ENCODE measurements at places on chromosomes 3 and 15. TPM values are rescaled to one million over a fixed set of nuclear protein-coding genes. Genes with fewer than 3 reads are reported as not detected.

DNA sequence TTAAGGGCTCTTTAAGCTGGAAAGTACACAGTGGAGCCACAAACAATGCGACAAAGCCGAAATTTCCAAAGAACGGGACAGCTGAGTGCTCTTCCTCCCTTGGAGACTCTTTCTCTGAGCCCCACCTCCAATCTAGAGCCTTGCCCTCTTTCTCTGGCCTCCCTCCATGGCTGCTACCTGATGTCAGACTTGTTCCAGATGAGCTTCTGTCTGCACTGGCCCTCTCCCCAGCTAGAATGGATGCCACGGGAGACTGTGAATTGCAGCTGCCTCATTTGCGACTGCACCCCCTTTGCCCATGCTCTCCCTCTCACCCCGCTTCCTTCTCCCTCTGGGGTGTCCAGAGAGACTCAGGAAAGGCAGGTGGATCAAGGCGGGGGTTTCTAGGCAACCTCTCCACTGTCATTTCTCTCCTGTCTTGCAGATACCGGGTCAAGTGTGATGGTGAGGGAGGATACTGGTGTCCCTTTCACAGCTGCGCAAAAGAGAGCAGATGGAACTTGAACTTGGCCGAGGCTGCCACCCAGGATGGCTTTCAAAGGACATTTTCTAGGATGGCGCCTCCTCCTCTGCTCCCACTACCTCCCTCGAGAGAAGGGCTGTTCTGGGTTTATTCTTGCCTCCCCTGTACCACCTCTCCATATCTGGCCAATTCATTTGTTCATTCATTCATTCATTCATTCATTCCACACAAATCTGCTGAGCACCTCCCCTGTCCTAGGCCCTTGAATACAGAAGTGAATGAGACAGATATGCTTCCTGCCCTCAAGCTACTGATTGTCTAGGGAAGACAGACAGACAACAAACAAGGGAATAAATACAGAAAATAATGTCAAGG, 12.8 kb downstream of the ATP2B2 start:
- DNase-seq, result no peak

- peak; percentile 43 for DNase-seq
These were observed 42.9 kb downstream of the PLCH1 start for GRCh38 chr3:155701882-155702465.

GRCh38 chr3:52237006-52237656, 1.8 kb downstream of the TWF2 start:
- DNase-seq, result no peak

DNA sequence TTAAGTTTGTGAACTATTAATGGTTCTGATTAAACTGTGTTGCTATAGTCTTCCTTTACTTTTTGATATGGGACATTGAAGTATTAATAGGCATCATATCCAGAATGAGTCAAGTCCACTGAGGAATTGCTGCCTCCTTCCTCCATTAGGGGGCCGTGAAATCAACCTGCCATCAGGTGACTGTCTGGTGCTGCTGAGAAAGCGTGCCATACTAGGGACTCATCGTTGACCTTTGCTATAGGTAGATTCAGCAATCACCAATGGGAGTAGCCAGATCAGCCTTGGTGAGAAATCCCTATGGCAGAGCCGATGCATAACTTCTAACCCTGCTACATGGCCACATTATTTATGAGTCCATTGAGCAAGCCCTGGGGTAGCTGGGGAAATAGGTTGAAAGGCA, 30.1 kb upstream of the SLC28A2 start:
- DNase-seq, result no peak

DNA sequence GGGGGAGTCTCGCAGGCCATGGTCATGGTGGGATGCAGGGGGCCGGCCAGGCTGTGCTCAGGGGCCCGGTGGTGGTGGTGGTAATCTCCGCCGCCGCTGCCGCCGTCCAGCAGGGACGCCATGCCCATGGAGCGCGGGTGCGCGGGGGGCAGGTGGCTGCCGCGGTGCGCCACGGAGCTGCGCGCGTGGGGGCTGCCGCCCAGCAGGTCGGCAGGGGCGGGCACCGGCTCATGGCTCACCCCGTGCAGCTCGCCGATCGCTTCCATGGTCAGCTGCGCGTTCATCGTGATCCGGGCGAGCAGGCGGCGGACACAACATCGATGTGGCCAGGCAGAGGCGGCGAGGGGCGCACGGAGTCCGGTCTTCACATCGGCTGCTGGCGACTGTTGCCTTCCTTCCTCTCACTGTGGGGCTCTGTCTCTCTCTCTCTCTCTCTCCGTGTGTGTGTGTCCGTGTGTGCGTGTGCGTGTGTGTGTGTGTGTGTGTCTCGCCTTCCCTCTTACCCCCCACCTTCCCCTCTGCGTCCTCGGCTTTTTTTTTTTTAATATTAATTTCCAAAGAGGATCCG, 451 bp downstream of the ONECUT1 start:
- DNase-seq, result peak; percentile 67

- DNase-seq, result no peak
These were observed 21.6 kb upstream of the SLC6A20 start for GRCh38 chr3:45817831-45818522.

GRCh38 chr3:120181632-120182031, 87.4 kb upstream of the GSK3B start:
- DNase-seq, result no peak

DNA sequence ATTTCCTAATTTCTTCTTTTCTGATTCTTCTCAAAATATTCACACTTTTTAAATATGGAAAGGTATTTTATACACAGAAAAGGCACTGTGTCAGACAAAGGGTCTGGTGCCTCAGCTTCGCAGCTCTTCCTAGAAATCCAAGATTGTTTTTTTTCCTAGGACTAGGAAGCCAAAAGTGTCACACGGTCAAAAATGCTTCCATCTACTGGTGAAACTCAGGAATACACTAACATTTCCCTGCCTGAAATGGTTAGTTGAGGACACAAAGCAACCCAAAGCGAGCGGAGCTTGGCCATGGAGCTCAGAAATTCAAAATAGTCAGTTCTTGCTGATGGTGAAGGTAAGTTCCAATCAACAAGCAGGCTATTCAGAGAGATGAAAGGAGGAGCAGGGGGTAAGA, 426.5 kb upstream of the RASGRP1 start:
- peak; percentile 36 for DNase-seq

DNA sequence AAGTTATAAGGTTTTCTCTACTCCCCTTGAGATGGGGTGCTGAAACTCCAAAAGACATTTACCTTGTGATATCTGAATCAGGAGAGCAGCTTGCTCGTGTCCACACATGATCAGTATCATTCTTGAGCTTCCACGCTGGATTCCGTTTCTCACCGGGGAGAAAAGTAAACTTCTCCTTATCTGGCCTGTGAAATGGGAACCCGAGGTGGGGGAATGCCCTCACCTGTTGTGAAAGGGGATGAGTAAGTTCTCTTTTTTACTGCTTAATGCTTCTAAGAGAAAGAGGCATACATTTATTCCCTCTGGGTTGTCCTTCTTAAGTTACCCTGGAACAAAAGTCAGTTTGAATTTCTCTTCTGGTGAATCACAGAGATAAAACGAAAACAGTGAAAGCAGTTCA, 440.5 kb upstream of the ADAMTS9 start:
- no peak for DNase-seq

- DNase-seq, result no peak
These were observed 631.5 kb upstream of the NR2F2 start for GRCh38 chr15:95698951-95699350.

DNA sequence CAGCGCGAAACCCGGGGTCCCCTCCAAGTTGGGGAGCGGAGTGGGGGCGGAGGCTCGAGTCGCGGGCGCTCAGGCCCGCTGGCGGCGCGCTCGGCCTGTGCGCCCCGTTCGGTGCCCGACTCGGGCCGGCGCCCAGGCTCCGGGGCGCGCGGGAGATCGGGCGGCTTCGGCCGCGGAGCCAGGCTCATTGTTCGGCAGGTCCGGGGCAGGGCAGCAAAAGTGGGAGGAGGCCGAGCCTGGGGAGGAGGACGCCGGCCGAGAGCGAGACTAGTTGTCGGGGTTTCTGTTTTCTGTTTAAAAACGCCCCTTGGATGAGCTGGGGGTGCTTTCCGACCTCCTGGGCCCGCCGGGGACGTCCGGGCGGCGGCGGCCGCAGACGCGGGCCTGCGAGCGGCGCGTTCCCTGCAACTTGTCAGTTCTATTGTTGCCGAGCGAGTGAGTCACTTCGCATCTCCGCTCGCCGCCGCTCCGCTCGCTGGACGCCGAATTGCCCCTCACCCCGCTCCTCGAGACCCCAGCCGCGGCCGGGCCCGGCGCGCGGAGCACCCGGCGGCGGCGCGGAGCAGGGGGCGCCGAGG, 676 bp downstream of the TCF12 start:
- peak; percentile 75 for DNase-seq

DNA sequence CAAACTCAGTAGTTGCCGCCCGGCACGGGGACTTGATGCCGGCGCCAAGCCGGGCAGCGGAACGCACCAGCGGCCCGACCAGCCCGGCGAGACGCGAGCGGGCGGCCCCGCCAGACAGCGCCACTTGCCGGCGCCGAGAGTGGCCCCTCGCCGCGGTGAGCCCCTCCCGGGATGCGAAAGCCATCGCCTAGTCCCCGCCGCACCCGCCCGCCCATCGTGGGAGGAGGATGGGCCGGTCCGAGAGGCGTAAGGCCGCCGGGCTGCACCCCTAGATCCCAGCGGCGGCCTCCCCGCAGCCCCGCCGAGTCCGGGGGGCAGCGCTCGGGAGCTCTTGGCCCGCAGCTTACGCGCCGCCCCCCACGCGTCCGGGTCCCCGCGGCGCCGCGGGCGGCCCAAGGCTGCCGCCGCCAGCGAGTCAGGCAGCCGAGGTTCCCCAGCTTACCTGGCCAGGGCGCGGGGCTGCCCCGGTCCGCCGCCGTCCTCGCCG, 609 bp downstream of the GOLGA8A start:
- DNase-seq, result peak; percentile 78

- no peak for DNase-seq
These were observed 36.2 kb downstream of the FAM174B start for GRCh38 chr15:92619145-92620101.

DNA sequence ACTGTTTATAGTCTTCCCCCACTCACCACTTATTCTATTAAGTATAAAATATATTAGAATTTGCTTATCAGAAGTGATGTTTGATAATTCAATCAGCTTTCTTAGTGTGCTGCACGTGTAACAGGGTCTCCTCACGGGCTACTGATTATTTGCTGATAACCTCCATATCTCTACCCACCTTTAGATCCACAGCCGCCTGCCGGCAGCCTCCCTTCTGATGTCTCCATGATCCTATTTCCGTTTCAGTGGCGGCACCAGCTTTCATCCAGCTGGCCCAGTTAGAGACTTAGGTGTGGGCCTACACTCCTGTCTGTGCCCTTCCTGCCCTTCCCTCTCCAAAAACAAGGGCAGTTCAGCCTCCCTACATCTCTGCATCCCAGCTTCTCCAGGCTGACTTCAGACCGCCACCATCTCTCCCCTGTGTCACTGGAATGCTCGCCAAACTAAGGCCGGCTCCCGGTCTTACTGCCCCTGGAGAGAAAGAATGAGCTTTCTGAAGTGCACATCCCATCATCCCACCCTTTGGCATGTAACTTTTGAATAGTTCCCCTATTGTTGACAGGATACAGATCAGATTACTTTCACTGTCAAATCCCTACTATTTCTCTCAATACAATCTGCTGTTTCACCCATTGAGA, 76.6 kb upstream of the PRTG start:
- DNase-seq, result no peak

DNA sequence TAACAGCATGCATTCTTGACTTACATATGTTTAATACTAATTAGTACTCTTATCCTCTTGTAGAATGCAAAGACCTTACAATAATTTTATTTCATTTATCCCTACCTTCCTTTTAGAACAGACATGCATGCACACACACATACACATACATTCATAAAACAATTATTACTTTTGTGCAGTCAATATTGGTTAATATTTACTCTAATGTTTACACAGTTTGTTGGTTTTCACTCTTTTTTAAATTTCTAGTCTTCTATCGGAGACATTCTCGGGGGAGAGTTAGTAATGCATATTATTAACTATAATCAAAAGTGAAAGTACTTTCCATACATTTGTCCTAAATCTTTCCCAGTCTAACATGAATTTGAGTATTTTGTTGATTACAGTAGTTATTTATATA, 317.7 kb upstream of the DPH6 start:
- no peak for DNase-seq

DNA sequence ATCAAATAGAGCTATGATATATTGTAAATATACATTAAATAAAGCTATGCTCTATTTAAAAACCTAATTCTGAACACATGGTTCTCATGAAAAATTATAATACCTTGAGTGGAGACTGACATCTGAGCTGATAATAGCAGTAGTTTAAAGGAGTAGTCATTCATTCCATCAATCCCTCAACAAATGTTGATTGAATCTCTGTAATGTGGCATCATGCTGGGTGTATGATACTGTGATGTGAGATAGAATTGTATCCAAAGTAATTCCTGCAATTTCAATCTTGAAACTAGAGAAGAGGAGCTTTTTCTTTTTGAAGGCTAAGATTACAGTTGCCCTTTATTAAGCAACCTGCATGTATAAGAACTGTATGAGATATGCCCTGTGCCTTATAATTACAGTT, 63.1 kb downstream of the ADAMTSL3 start:
- no peak for DNase-seq

GRCh38 chr3:77412584-77412983, 372.7 kb downstream of the ROBO2 start:
- no peak for DNase-seq

DNA sequence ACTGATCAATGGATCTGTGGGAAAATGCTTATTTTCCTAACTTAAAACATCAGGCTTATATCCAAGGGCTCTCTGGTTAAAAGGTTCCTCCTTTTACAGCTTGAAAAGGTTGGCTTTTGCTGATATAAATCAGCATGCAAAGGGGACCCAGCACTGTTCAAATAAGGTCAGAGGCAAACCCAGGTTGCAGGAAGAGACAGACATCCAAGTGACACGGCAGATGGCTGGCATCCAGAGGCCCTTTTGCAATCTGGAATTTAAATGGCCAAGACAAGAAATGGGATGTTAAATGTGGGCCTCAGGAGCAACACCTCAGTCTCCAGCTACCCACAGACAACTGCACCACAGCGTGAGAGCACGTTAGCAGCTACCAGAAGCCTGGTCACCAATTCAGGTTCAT, 6.3 kb downstream of the SH3BP5 start:
- DNase-seq, result peak; percentile 30

DNA sequence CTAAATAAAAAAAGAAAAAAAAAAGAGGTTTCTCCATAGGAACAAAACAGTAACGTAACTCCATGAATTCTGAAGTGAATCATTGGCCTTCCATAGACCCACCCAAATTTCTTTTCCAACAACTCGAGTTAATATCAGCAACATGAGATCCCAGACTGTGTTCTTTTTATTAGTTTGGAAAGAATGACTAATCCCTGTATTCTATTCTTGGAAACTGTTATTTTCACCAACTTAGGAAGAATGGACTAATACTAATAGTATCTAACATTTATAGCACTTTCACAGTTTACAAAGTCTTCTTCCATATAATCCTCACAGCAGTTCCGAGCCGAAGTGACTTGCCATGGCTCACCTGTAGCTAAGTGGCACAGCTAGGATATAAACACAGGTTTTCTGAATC, 72.7 kb upstream of the SLC4A7 start:
- no peak for DNase-seq

- DNase-seq, result no peak
These were observed 287.5 kb downstream of the PTPRG start for GRCh38 chr3:61848885-61849284.

Gene DTWD1
- 15.3 TPM for polyA plus RNA-seq

Gene SPATA12
- polyA plus RNA-seq, result 0.24 TPM

All from SK-N-SH (cell line).